AG09309 (cell line): ENCODE measurements at places on chromosomes 1 and 21.

DNA sequence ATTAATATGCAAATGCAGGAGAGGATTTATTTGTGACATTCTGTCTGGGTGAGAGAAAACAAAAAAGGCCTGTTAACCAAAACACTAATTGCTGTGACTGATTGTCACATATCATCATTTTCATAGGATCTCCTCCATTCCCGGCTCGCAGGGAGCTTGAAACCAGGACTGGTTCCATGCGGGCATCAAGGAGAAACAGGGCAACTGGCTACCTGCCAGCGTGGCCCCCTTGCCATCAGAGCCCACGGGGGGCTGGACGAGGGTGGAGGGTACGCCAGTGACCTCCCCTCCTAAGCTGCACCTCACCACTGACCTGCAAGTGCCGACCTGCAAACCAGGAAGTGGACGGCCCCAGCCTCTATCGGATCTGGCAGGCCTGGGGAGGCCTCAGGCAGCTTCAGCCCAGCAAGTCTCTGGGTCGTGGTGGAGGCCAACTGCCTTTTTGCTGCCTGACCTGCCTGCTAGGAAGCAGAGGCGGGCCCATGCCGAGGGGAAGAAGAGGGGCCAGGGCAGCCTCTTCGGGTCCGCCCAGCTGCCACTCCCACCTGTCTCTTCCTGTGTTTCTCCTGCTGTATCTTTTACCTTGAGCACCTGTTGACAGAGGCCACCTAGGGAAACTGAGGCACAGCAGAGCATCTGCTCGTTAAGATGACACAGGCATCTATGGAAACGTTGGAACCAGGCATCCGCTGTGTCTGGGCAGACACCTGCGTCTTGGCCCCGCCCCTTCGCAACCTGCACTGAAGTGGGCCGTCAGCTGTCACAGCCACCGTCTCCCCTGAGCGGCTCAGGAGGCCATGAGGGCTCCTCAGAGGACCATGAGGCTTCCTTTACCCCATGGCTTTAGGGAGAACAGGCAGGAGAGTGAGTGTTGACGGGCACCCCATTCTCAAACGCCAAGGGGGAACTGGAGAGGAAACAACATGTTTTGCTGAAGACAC, 74.8 kb downstream of the CASZ1 start:
- no peak for DNase-seq

GRCh38 chr1:208213786-208214185, 30.4 kb downstream of the PLXNA2 start:
- DNase-seq, result no peak

GRCh38 chr1:101408212-101409042, 171.6 kb downstream of the S1PR1 start:
- DNase-seq, result no peak

DNA sequence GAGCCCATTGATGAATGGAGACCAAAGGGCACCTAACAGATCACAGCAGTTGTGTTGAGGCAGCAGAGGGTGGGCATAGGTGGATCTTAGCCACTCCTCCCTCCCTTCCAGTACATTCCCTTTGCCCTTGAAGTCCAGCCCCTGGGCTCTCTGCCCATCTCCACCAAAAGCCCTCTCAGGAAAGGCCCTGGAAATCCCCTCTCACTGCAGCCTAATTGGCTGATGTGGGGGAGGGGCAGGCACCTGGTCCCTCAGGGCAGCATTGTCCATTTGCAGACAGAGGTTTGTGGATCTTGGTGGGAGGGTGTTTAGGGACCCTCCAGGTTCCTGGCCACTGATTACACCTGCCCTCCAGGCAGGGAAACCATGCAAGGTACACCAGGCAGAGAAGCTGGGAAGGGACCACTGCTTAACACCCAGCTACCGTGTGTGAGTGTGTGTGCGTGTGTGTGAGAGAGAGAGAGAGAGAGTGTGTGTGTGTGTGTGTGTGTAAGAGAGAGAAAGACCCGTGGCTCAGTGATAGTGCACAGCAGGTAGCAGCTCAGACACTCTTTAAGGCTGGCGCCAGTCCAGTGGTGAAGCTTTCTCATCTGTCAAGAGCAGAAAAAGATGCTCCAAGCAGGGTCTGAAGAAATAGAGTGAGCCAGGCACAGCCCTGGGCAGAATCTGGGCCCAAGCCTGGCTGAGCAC, 71.1 kb downstream of the MATN1 start:
- DNase-seq, result no peak

GRCh38 chr1:204316164-204316563, 43.6 kb downstream of the PLEKHA6 start:
- no peak for DNase-seq

GRCh38 chr1:14653461-14653960, 55.0 kb downstream of the KAZN start:
- DNase-seq, result no peak

DNA sequence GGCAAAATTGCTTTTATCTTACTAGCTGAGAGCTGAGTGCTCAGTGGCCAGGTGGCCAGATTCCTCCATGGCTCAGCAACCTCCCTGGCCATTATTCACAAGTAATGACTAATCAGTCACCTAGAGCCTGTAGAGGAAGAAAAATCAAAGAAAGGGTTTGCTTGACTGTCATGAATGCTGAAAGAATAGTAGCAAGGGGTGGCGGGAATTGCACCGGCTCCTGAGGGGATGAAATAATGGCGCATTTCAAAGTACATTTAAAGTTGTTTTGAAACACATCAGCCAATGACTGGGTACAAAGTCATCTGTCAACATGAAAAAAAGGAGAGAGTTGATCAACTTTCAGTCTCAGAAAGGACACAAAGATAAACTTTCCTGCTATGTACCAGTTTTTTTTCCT, 99.5 kb downstream of the OMA1 start:
- DNase-seq, result no peak

GRCh38 chr1:211327346-211327921, 801 bp downstream of the TRAF5 start:
- DNase-seq, result no peak

GRCh38 chr1:111618961-111619634, 491 bp upstream of the RAP1A start:
- DNase-seq, result no peak

- no peak for DNase-seq
Measured at GRCh38 chr1:155242805-155243358, 12.4 kb downstream of the ENTREP3 start.

- no peak for DNase-seq
Measured at GRCh38 chr1:167135281-167135840, 41.5 kb downstream of the STYXL2 start.

GRCh38 chr1:25537153-25537831, 6.1 kb upstream of the LDLRAP1 start:
- DNase-seq, result no peak

GRCh38 chr1:82517586-82517985, 716.9 kb downstream of the ADGRL2 start:
- DNase-seq, result no peak

- DNase-seq, result no peak
Measured at GRCh38 chr1:58988752-58989151, 204.9 kb upstream of the JUN start.

GRCh38 chr1:101299141-101299540, 62.3 kb downstream of the S1PR1 start:
- no peak for DNase-seq

DNA sequence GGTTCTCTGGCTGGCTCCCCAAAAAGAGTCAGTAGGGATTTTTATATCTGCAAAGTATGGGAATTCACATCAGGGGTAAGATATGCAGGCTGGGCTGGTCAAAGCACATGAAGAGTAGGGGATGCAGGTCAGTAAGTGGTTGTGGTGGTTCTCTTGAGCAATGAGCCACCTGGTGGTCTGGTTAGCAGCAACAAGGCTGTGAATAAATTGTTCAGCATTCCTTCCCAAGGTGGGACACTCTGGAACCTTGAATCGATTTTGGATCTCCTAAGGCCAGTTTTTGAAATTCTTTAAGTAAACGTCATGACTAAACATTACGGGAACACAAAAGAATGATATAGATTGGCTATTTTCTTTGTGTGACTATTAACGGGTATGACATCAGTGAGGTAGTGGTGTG, 563.0 kb upstream of the NEGR1 start:
- DNase-seq, result no peak

- DNase-seq, result no peak
Measured at GRCh38 chr1:222813866-222814535, 838 bp upstream of the DISP1 start.

DNA sequence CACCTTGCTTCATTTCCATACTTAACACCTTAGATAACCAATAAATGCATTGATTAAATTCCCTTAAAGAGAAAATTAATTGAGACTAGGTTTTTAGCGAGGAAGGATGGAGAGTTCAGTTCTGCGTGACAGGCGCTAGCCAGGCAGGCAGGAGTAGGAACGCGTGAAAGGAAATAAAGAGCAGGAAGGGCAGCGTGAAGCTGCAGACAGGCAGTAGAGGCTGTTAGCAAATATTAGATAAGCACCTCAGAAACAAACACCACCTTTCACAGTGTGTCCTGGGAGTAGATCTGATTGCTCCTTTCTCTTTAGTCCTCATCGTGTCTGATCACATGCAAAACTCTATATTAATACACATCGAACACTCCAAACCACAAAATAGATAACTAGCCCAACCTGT, 282.7 kb upstream of the ADGRL2 start:
- DNase-seq, result no peak
